ENCODE measurements at places on chromosomes 7 and 10.

GRCh38 chr7:31935124-31936054 lies 134.8 kb downstream of the PDE1C start:
- DNase-seq, result no peak

DNA sequence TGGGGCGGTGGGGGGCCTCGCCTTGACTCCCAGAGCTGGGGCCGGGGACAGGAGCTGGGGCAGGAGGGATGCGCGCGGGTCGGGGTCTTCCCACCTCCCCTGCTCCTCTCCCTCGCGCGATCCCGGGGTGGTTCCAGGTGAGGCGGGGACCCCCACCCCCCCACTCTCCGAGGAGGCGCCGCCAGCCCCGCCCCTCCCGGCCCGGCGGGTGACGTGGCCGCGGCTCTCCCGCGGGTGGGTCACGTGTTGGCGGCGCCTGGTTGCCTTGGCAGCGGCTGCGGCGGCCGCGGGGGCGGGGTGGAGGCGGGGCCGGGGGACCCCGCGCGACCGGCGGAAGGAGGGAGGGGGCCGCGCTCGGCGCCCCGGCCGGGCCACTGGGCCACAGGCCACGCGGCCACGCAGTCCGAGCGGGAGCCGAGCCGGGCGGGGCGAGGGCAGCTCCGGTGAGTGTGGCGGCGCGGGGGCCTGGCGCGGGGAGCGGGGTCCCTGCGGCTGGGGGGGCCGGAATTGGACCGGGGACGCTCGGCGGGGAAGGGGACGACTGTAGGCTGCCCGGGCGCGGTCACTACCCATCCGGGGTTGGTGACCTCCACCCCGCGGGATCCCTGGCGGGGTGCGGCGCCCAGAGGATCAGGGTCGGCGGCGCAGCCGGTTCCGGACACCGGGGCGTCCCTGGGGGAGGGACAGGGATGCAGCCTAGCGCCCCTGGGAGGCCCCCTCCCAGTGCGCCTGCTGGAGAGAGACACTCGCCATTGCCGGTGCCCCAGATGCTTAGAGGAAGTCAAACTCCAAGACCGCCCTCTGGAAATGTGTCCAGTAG lies at the start of gene ORAI2:
TSS of gene ORAI2 (plus strand) at position 357 of the 820 bp plus-strand sequence. CDS start 5,382 bp downstream, outside the sequence.
- DNase-seq, result peak; percentile 73

- no peak for DNase-seq
Observed at GRCh38 chr10:70889291-70889690, 926 bp upstream of the PCBD1 start.

- no peak for DNase-seq
Observed at GRCh38 chr10:47160967-47161366, 139.0 kb upstream of the GDF10 start.

DNA sequence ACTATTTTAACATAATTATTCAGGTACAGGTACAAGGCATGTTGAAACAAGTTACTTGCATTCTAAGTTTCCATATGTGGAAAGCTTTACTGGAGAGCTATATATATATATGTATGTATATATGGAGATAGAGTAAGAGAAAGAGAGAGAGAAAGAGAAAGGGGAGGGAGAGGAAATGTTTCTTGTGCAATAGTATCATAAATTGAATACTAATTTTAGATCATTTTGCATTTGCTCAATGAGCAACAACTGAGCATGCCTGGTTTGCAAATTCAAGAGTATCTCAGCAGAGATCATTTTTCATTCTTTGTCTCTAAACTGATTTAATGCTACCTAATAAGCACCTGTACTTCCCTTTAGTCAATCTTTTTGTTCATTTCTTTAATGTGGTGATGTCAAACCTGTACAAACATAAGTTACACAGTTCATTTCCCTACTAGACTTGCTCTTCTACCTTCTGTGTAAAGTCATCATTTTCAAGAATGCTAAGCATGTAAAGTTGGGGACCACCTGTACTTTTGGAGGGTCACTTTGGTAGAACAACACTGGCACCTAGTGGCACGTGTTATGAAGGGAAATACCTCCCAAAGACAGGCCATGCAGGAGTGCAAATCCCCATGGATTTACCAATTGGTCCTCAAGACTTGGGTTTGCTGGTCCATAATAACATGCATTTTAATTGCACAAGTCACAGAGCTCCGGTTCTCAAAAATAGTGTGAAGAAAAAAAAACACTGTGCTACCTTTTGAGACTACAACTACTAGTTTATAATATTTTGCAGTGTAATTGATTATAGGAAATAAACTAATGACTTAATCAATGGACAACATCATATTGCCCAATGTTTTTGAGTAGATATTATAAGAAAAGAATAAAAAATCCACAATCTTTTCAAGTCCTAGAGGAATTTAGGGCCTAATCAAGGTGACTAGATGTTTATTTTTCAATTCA lies 431.2 kb upstream of the IGFBP3 start:
- peak; percentile 28 for DNase-seq

DNA sequence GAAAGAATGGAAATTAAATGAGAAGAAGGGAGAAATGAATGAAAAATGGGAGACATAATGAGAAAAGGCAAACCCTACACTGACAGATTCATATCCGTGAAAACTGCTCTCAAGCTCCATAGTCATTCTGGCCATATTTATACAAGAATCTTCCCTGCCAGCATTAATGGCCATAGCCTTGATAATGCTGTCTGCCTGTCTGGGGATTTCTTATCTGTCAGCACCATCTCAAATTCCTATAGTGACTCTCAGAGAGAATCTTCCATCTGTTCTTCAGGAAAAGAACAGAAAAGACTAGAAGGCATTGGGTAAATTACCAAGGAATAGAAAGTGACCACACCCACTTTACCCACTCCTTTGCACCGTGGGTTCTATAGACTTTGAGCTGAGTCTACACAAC lies 295.9 kb downstream of the PLXNA4 start:
- DNase-seq, result no peak

DNA sequence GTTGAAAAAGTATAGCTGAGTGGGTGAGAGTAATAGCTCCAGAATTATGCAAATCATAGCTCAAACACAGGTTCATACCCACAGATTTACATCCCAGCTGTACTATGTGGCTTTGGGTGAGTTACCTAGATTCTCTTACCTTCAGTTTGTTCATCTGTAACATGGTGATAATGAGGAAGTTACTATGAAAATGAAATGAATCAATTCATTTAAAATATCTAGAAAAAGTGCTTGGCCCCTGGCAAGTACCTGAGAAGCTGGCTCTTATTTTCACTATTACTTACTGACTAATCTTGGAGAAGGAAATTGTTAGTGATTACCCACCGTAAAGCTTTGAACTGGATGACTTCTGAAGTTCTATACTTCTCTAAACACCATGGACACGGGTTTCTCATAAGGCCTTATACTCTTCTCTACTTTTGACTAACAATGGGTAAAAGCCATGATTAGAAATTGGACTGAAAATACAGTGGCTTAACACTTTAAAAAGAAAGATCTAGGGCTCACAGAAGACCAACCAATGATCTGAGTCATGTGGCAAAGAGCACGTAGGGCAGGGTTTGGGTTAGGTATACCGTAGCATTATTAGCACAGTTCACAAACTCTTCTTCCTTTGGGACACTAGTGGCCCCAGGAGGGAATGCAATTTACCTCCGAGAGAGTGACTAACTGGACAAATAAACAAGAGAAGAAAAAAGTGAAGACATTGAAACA lies 149.2 kb downstream of the PLPP4 start:
- DNase-seq, result no peak
